ENCODE measurements at places on chromosomes 1 and 21.

- no peak for DNase-seq
These were observed 14.7 kb upstream of the GSTM4 start for GRCh38 chr1:109641078-109641740.

DNA sequence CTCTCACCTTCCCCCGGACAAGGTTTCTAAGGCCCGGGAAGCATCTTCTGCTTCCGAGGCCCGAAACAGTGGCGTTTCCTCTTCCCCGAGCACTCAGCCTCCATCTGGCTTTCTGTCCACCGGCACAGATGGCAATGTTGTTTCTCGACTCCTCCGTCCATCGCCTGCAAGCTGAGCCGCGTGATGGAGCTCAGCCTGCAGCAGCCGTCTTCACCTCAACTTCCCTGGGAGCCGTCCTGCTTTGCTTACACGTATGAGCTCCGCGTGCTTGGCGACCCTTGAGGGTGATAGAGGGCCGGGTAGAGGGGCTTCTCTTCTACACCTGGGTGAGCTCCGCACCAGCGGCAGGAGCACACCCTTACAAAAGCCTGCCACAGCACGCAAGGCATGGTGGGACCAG lies 80.4 kb downstream of the AJAP1 start:
- DNase-seq = no peak

DNA sequence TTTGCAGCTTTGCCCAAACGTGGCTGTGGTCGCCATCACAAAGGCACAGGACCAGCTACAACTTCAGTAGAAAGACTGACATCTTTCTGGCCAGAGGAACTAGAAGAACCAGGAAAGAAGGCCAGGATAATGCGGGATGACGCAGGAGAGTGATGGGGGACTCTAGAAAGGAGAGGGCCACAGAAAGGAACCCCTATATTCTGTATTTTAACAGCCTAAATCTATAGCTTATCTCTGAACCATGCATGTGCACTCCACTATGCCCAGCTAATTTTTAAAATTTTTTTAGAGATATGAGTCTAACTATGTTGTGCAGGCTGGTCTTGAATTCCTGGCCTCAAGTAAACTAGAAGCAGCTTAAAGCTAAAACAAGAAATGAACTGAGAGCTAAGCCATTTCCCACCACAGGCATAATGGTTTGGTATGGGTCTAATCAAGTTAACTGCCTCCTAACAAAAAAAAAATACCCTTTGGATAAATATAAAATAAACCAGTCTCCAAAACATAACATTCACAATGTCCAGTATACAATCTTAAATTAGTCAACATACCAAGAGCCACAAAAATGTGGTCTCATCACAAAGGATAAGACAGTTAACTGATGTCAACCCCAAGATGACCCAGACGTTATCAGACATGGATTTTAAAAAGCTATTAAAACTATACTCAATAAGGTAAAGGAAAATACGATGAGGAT lies 18.0 kb downstream of the LTN1 start:
- DNase-seq = no peak

- DNase-seq = no peak
These were observed 100.2 kb downstream of the DPYD start for GRCh38 chr1:97820470-97821188.

GRCh38 chr1:29029667-29030066 lies 94.0 kb downstream of the TMEM200B start:
- DNase-seq = no peak

DNA sequence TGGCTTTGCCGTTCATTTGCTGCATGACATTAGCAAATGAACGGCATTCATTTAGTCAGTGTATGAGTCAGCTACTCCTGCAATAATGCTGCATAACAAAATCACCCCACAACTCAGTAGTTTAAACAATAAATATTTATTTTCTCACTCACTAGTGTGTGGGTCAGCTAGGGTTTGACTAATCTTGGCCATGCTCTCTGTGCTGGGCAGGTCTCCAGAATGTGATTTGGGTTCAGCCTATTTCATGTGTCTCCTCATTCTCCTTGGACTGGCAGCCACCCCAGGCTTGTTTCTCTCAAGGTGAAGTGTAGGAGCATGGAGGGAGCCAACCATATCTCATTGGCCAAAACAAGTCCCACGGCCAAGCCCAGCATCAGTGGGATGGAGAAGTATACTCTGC lies 104.3 kb downstream of the LACTBL1 start:
- DNase-seq = no peak

GRCh38 chr1:20724364-20725188 lies 6.8 kb upstream of the KIF17 start:
- DNase-seq = no peak

GRCh38 chr1:180195916-180196315 lies 34.1 kb upstream of the LHX4 start:
- DNase-seq = no peak
